ENCODE measurements at places on chromosomes 4 and X.

GRCh38 chr4:153023139-153023538 lies 87.0 kb downstream of the FHDC1 start:
- no peak for DNase-seq

GRCh38 chr4:74999714-75000309 lies 66.9 kb downstream of the PARM1 start:
- no peak for DNase-seq

DNA sequence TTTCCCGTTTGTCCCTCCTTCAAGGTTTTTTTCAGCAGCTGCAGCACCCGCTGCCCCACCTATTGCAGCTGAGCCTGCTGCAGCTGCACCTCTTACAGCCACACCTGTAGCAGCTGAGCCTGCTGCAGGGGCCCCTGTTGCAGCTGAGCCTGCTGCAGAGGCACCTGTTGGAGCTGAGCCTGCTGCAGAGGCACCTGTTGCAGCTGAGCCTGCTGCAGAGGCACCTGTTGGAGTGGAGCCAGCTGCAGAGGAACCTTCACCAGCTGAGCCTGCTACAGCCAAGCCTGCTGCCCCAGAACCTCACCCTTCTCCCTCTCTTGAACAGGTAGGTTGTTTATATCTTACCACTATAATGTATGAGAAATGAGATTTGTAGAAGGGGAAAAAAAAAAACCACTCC lies 4.5 kb downstream of the PRR27 start:
- no peak for DNase-seq

GRCh38 chr4:70632028-70632427 lies 3.5 kb downstream of the ENAM start:
- DNase-seq: no peak

- DNase-seq: peak; percentile 3
Measured at GRCh38 chrX:14032406-14032805, 2.7 kb upstream of the GEMIN8 start.

GRCh38 chr4:55871299-55871800 lies 17.9 kb downstream of the EXOC1 start:
- DNase-seq: no peak
